Thyroid gland (tissue), 4 donors: ENCODE measurements at places on chromosomes 1 and 21. TPM values are rescaled to one million over a fixed set of nuclear protein-coding genes. Genes with fewer than 3 reads are reported as not detected.

The HEYL gene
- 9.3 TPM for total RNA-seq

The CELA2B gene
- total RNA-seq: not detected

The GBP6 gene
- not detected for total RNA-seq

The PRKAA2 gene
- 16.5 TPM for total RNA-seq

The MR1 gene
- total RNA-seq: 21.9 TPM

The TMEM52 gene
- not detected for total RNA-seq

The CA6 gene
- total RNA-seq: not detected

The CSMD2 gene
- 0.45 TPM for total RNA-seq

The OVAAL gene
- not detected for total RNA-seq

The RSRP1 gene
- total RNA-seq: 144 TPM

The C21orf58 gene
- total RNA-seq: 0.89 TPM

The PGLYRP3 gene
- total RNA-seq: not detected

DNA sequence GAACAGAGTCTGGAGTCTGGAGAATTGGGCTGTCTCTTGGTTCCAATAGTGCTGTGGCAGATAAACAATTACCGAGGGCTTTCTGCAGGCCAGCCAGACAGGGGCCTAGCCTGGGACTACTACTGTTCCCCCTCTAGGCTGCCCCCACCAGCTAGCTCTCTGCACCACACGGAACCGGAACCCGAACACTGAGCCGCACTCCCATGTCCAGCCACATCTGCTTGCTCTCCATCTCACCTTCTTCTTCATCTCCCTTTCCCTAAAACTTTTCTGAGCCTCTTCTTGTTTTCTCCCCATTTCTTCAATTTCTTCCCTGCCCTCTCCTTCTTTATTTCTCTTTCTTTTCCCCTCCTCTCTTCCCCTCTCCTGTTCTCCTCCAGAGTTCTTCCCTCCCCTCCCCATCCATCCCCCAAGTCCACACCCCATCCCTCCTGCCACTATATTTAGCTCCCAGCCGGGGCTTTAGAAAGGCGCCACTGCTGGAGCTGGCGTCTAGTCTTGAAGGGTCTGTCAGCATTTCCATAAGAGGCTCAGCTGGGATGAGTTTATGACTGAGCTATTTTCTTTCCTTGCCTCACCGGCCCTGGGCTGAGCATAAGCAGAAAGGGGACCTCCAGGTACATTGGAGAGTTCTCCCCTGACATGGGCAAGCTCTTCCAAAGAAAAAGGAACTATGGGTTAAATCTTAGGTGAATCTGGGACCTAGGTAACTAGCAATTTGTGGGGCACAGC is 25.7 kb upstream of the ATP2B4 start:
- H3K36me3 ChIP-seq: no peaks in the 10 kb centered on the region
- H3K27ac ChIP-seq: no peak overlapping the region
- H3K27me3 ChIP-seq: no peaks in the 10 kb centered on the region

DNA sequence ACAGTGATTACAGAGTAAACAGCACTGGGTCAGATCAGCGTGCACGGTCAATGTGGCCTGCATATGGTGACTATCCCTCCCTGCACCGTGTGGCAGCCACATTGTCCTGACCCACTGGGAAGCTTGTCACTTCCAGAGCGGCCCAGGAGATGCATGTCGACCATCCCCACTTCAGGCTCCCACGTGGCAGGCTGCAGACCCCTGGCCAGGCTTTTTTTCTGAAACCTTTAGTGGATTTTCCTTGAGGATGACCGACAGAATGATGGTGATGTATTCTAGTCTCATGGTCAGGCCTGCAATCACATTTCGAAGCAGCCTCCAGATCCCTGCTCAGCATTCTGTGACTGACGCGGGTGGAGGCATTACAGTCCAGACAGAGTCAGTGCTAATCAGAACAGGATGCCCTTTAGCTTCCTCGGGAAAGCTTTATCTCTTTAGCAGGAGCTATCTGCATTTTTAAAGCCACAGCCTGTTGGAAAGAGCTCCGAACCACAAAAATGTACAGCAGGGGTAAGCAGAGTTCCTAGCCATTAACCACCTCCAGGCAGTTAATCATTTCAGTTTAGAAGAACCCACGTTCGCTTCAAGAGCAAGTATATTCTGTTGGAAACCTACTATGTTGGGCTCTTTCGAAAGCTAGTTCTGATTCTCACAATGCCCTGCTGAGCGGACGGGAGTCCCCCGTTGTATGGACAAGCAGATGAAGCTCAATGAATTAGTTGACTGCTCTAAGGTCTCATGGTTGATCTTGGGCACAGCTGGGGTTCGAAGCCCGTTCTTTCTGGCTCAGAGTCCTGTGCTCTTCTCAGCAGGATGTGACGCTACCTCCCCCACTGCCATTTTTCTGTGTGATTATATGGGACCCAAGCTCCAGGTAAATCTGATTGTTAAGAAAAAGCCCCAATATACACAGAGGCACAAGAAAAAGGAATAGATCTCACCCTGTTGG is 56.5 kb downstream of the IRF2BP2 start:
- H3K4me3 ChIP-seq: no peak overlapping the region
- H3K27ac ChIP-seq: no peak overlapping the region
- no peaks in the 10 kb centered on the region for H3K36me3 ChIP-seq

GRCh38 chr1:224266105-224266914 is 63.7 kb downstream of the NVL start:
- no peak overlapping the region for H3K4me3 ChIP-seq
- H3K27ac ChIP-seq: no peak overlapping the region
- DNase-seq: no peak
- H3K36me3 ChIP-seq: no peaks in the 10 kb centered on the region
- no peaks in the 10 kb centered on the region for H3K27me3 ChIP-seq

- no peak overlapping the region for H3K4me3 ChIP-seq
- no peak for DNase-seq
- H3K27me3 ChIP-seq: no peaks in the 10 kb centered on the region
- no peaks in the 10 kb centered on the region for H3K4me1 ChIP-seq
Observed at GRCh38 chr1:199155166-199156019, 516.6 kb downstream of the PTPRC start.

GRCh38 chr1:11273595-11274234 is 717 bp downstream of the UBIAD1 start:
- DNase-seq: no peak
- H3K4me3 ChIP-seq: peak overlapping the region; percentile 83
- H3K36me3 ChIP-seq: no peaks in the 10 kb centered on the region
- H3K4me1 ChIP-seq: peaks cover 11% of the 10 kb centered on the region

DNA sequence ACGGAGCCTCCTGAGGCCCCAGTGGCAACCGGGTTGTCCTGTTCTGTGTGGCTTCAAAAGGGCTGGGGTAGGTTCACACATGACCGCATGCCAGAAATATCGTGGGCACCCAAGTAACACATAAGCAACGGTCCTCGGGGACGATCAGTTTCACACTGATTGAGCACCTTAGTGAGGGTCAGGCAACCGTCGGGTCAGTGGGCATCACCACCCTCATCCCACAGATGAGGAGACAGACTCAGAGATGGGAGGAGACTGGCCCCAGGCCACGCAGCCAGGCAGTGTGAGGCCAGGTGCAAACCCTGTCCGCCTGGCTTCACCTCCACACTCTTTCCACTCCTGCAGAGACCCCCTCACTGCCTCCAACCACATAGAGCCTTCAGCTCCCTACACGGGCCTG is 309.8 kb downstream of the MATN1 start:
- DNase-seq: no peak
- no peak overlapping the region for H3K4me3 ChIP-seq
- no peaks in the 10 kb centered on the region for H3K36me3 ChIP-seq
- no peaks in the 10 kb centered on the region for H3K4me1 ChIP-seq
- H3K27me3 ChIP-seq: no peaks in the 10 kb centered on the region
- no peak overlapping the region for H3K27ac ChIP-seq

DNA sequence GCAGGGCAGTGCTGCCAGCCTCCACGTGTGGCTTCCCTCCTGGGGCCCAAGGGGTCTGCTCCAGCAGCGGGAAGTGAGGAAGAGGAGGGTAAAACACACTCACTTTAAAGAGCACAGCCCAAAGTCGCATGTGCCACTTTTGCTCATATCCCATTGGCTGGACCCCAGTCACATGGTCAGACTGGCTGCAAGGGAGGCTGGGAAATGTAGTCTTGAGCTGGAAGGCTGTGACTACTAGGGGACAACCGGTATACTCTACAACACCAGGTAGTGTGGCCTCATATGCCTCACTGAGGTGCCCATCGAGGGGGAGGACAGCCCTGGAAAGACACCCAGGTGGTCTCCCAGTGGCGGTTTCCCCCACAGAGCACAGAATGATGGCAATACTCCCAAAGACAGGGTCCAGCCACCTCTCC is 45.2 kb downstream of the CAMK2N1 start:
- H3K27me3 ChIP-seq: no peaks in the 10 kb centered on the region
- no peak overlapping the region for H3K4me3 ChIP-seq
- no peaks in the 10 kb centered on the region for H3K36me3 ChIP-seq
- DNase-seq: peak; percentile 22
- H3K27ac ChIP-seq: no peak overlapping the region

- H3K4me1 ChIP-seq: peaks cover 25% of the 10 kb centered on the region
- DNase-seq: no peak
- no peaks in the 10 kb centered on the region for H3K27me3 ChIP-seq
- no peak overlapping the region for H3K27ac ChIP-seq
- no peak overlapping the region for H3K4me3 ChIP-seq
Observed at GRCh38 chr1:207045453-207045852, 5.6 kb downstream of the YOD1 start.

- no peak overlapping the region for H3K4me3 ChIP-seq
- H3K27me3 ChIP-seq: no peaks in the 10 kb centered on the region
- H3K4me1 ChIP-seq: peaks cover 5% of the 10 kb centered on the region
- peak; percentile 14 for DNase-seq
Observed at GRCh38 chr1:56967900-56968832, 2.4 kb upstream of the C8B start.

DNA sequence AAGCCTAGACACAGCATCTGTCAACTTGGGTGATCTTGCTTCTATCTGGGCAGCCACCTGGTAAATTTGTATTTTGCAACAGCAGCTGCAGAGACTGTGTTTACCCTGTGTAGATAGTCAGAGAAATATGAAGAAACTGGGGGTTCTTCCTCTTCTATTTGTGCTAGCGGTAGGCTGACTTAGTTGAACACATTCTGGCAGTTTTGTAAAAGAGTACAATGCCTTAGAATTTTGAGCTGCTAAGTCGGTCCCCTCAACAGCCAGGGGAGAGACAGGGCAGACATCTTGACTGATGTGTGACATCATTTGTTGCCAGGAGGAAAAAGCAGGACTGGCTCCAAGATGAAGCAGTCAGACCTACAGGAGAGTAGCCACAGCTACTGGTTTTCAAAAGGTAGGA is 53.7 kb downstream of the KCNJ6 start:
- no peak overlapping the region for H3K27ac ChIP-seq
- H3K27me3 ChIP-seq: no peaks in the 10 kb centered on the region
- no peaks in the 10 kb centered on the region for H3K36me3 ChIP-seq
- H3K4me3 ChIP-seq: no peak overlapping the region
- DNase-seq: no peak

DNA sequence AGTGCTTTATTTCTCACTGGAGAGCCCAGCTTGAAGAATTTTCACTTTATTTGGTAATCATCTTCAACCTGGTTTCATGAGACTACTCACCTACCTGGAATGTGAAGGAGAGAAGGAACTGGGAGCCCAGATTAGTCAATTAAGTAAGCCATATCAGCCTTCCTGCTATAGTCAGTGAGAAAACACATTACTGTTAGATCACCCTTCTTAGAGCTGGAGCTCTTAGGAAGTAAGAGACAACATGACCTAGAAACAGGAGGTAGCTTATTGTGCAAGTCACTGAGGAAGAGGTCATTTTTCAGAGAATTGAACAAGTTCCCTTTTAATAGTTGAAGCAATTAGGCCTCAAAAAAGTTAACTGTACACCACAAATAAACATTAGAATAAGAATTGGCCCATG is 49.2 kb upstream of the TEKT2 start:
- H3K27ac ChIP-seq: peak overlapping the region; percentile 13
- H3K36me3 ChIP-seq: peaks cover 2% of the 10 kb centered on the region
- no peaks in the 10 kb centered on the region for H3K27me3 ChIP-seq
- no peak for DNase-seq

- no peak overlapping the region for H3K4me3 ChIP-seq
- peak overlapping the region; percentile 49 for H3K27ac ChIP-seq
- peaks cover 22% of the 10 kb centered on the region for H3K4me1 ChIP-seq
- DNase-seq: no peak
- no peaks in the 10 kb centered on the region for H3K36me3 ChIP-seq
Observed at GRCh38 chr1:25641931-25642573, 25.5 kb downstream of the MAN1C1 start.

GRCh38 chr1:69648486-69648885 is 80.8 kb downstream of the LRRC7 start:
- H3K4me1 ChIP-seq: no peaks in the 10 kb centered on the region
- no peak for DNase-seq
- H3K27me3 ChIP-seq: no peaks in the 10 kb centered on the region

GRCh38 chr1:4485398-4485797 is 169.0 kb upstream of the AJAP1 start:
- H3K4me1 ChIP-seq: peaks cover 4% of the 10 kb centered on the region
- H3K4me3 ChIP-seq: no peak overlapping the region
- no peaks in the 10 kb centered on the region for H3K27me3 ChIP-seq
- no peak overlapping the region for H3K27ac ChIP-seq
- no peaks in the 10 kb centered on the region for H3K36me3 ChIP-seq
- DNase-seq: no peak

DNA sequence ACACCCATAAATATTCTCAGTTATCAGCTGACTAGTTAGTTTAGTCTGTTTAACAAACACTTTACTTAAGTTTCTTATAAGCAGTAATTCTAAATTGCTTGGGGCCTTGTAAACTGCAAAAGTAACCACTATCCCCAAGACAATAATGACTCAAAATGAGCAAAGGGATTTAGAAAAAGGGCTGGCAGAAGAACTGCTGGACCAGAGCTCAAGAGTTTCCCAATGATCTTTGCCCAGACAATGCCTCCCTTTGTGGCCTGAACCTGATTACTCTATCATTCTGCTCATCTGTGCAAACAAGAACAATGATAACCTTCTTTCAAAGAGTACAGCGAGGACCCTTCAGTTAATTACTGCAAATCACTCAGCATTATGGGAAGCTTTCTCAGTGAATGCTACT is 123.5 kb downstream of the TIAM1 start:
- H3K4me3 ChIP-seq: no peak overlapping the region
- no peak overlapping the region for H3K27ac ChIP-seq
- no peaks in the 10 kb centered on the region for H3K36me3 ChIP-seq
- no peaks in the 10 kb centered on the region for H3K4me1 ChIP-seq

- no peaks in the 10 kb centered on the region for H3K27me3 ChIP-seq
- H3K4me3 ChIP-seq: no peak overlapping the region
- no peak overlapping the region for H3K27ac ChIP-seq
Observed at GRCh38 chr1:213871179-213871578, 116.6 kb upstream of the PROX1 start.

- H3K36me3 ChIP-seq: no peaks in the 10 kb centered on the region
- H3K27me3 ChIP-seq: no peaks in the 10 kb centered on the region
- H3K4me1 ChIP-seq: peaks cover 27% of the 10 kb centered on the region
- H3K27ac ChIP-seq: no peak overlapping the region
- DNase-seq: peak; percentile 64
Observed at GRCh38 chr1:59434336-59434735, 137.4 kb downstream of the FGGY start.

GRCh38 chr1:204977318-204977717 is 65.7 kb upstream of the CNTN2 start:
- no peak for DNase-seq
- H3K4me1 ChIP-seq: no peaks in the 10 kb centered on the region
- H3K4me3 ChIP-seq: no peak overlapping the region
- H3K27ac ChIP-seq: no peak overlapping the region
- no peaks in the 10 kb centered on the region for H3K36me3 ChIP-seq

- no peaks in the 10 kb centered on the region for H3K36me3 ChIP-seq
- H3K27me3 ChIP-seq: no peaks in the 10 kb centered on the region
- no peak overlapping the region for H3K4me3 ChIP-seq
- H3K27ac ChIP-seq: no peak overlapping the region
Observed at GRCh38 chr1:222979561-222979960, 163.5 kb downstream of the TLR5 start.

GRCh38 chr1:66384258-66384921 is 149.6 kb upstream of the SGIP1 start:
- no peak for DNase-seq
- H3K27ac ChIP-seq: no peak overlapping the region
- H3K4me3 ChIP-seq: no peak overlapping the region
- no peaks in the 10 kb centered on the region for H3K36me3 ChIP-seq
- no peaks in the 10 kb centered on the region for H3K4me1 ChIP-seq
